Skeletal muscle tissue (tissue), 5 donors: ENCODE measurements at places on chromosomes 5 and 9. TPM values are rescaled to one million over a fixed set of nuclear protein-coding genes. Genes with fewer than 3 reads are reported as not detected.

The TAL2 gene
- total RNA-seq = 12.0 TPM

The OR13C8 gene
- total RNA-seq = not detected

The IFNA10 gene
- not detected for total RNA-seq

The LAMC3 gene
- total RNA-seq = 0.52 TPM

The GABRA1 gene
- total RNA-seq = not detected

The SLC25A2 gene
- 0.52 TPM for total RNA-seq

The PLAC8L1 gene
- total RNA-seq = not detected

The OTULINL gene
- 6.3 TPM for total RNA-seq

The CCDC183 gene
- total RNA-seq = 1.0 TPM

The RAD50 gene
- 5.7 TPM for total RNA-seq

The F12 gene
- not detected for total RNA-seq

The TMEM215 gene
- 0.52 TPM for total RNA-seq

The CCDC69 gene
- 21.9 TPM for total RNA-seq

The ZFP2 gene
- total RNA-seq = 1.6 TPM

The INSL4 gene
- total RNA-seq = not detected

The OTP gene
- not detected for total RNA-seq

The CCNI2 gene
- total RNA-seq = not detected

The SERINC5 gene
- 21.4 TPM for total RNA-seq

The FOXD4L3 gene
- total RNA-seq = not detected

The PCDHA7 gene
- 0.52 TPM for total RNA-seq

The ZDHHC11B gene
- total RNA-seq = 1.0 TPM

The GABBR2 gene
- under 0.01 TPM for total RNA-seq

The HK3 gene
- 4.2 TPM for total RNA-seq

The RNF183 gene
- total RNA-seq = not detected

The PDE6A gene
- total RNA-seq = not detected

The ZDHHC21 gene
- 24.5 TPM for total RNA-seq

The OR13C9 gene
- not detected for total RNA-seq

The GLRA1 gene
- total RNA-seq = not detected

The FAM221B gene
- not detected for total RNA-seq

The FGF18 gene
- 3.1 TPM for total RNA-seq

The LVRN gene
- total RNA-seq = 1.6 TPM

The GIN1 gene
- total RNA-seq = 11.5 TPM

The SLC36A2 gene
- total RNA-seq = under 0.01 TPM

The F2RL2 gene
- under 0.01 TPM for total RNA-seq

The SPATA31A5 gene
- not detected for total RNA-seq

The FXN gene
- 3.7 TPM for total RNA-seq

The SPZ1 gene
- not detected for total RNA-seq

The NOTCH1 gene
- total RNA-seq = 69.4 TPM

The TMOD1 gene
- total RNA-seq = 45.9 TPM

The SEMA6A gene
- 43.8 TPM for total RNA-seq

The SH3PXD2B gene
- 12.0 TPM for total RNA-seq

The FRMD3 gene
- total RNA-seq = 27.7 TPM

The DPH7 gene
- 13.0 TPM for total RNA-seq

The FCN2 gene
- total RNA-seq = 1.0 TPM

The SPATA31A3 gene
- not detected for total RNA-seq

The RLN2 gene
- not detected for total RNA-seq
